ENCODE measurements at places on chromosomes 3 and 15. TPM values are rescaled to one million over a fixed set of nuclear protein-coding genes. Genes with fewer than 3 reads are reported as not detected.

The DNAJB8 gene
- total RNA-seq = not detected

The FAM3D gene
- total RNA-seq = not detected

The TFDP2 gene
- 17.2 TPM for total RNA-seq

The SCN11A gene
- not detected for total RNA-seq

The MYLK gene
- total RNA-seq = 15.6 TPM

The SAMMSON gene
- not detected for total RNA-seq

The TEX55 gene
- 0.03 TPM for total RNA-seq

The CXCR6 gene
- not detected for total RNA-seq

The CHRD gene
- 0.12 TPM for total RNA-seq

The SLC12A1 gene
- total RNA-seq = not detected

The CISH gene
- total RNA-seq = 0.78 TPM

The TMEM108 gene
- not detected for total RNA-seq

The FAM162A gene
- total RNA-seq = 39.7 TPM

The PRICKLE2 gene
- 3.4 TPM for total RNA-seq

The PGBD4 gene
- 1.1 TPM for total RNA-seq

The IDH2 gene
- total RNA-seq = 41.7 TPM

The CDC25A gene
- total RNA-seq = 10.9 TPM

The ZNF80 gene
- not detected for total RNA-seq

The EPHB3 gene
- total RNA-seq = 0.34 TPM

The SLC9C1 gene
- total RNA-seq = not detected

The NANOGP8 gene
- total RNA-seq = not detected

The KNSTRN gene
- total RNA-seq = 44.0 TPM

The SIAH2 gene
- total RNA-seq = 18.9 TPM

The SLC24A5 gene
- not detected for total RNA-seq

The STRIT1 gene
- not detected for total RNA-seq

The FURIN gene
- 59.2 TPM for total RNA-seq

The ST6GAL1 gene
- 3.2 TPM for total RNA-seq

The MKRN3 gene
- 2.0 TPM for total RNA-seq

The KBTBD12 gene
- not detected for total RNA-seq

The FANCD2OS gene
- total RNA-seq = not detected

The LRRC57 gene
- 10.9 TPM for total RNA-seq

The NT5DC2 gene
- total RNA-seq = 109 TPM

The SPATA12 gene
- 0.44 TPM for total RNA-seq

The TARS3 gene
- 6.8 TPM for total RNA-seq

The TTLL13 gene
- total RNA-seq = 0.48 TPM

Measured in A549 treated with CpdA at 1 μM for 4 hours (cell line).